ENCODE measurements at places on chromosomes 3 and 15.

- DNase-seq: peak; percentile 58
Measured at GRCh38 chr15:57375827-57376695, at the start of gene CGNL1. Gene CGNL1 (plus strand): TSS chr15:57376505. CDS start chr15:57438000, 61,495 bp downstream.

DNA sequence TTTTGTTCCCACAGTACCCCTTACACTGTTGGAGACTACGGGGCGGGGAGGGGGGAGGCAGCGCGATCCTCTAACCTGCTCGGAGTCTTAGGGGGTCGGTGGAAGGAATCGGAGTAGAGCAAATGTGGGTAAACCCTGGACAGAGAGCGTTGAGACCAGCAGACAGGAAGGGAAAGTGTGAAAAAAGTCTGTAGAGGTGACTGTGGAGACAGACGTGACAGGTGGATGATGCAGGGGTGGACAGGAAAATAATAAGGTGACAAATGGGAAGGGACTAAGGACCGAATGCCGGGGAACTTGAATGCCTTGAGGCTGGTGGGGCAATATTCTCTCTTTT lies 424 bp downstream of the EAF2 start:
- no peak for DNase-seq

- no peak for DNase-seq
Measured at GRCh38 chr15:41331281-41331680, 1.1 kb downstream of the OIP5 start.

GRCh38 chr3:146092230-146092629 lies 68.8 kb downstream of the PLOD2 start:
- no peak for DNase-seq

DNA sequence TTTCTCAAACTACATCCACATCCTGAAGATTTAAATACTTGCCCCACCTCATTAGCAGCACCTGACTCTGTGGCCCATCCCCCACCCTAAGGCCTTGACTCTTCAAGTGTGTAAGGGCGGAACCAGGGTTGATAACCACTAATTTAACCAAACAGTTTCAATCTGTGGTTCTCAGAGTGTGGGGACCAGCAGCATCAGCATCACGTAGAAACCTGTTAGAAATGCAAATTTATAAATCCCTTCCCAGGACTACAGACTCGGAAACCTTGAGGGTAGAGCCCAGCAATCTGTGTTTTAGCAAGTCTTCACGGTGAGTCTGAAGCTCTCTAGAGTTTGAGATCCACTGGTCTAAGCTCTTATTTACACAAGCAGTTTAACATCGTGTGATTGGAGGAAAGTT lies 12.4 kb downstream of the GNB4 start:
- DNase-seq: no peak

GRCh38 chr15:66154581-66154980 lies 99.0 kb downstream of the MEGF11 start:
- no peak for DNase-seq

GRCh38 chr15:99427668-99428361 lies 138.0 kb upstream of the MEF2A start:
- DNase-seq: no peak

DNA sequence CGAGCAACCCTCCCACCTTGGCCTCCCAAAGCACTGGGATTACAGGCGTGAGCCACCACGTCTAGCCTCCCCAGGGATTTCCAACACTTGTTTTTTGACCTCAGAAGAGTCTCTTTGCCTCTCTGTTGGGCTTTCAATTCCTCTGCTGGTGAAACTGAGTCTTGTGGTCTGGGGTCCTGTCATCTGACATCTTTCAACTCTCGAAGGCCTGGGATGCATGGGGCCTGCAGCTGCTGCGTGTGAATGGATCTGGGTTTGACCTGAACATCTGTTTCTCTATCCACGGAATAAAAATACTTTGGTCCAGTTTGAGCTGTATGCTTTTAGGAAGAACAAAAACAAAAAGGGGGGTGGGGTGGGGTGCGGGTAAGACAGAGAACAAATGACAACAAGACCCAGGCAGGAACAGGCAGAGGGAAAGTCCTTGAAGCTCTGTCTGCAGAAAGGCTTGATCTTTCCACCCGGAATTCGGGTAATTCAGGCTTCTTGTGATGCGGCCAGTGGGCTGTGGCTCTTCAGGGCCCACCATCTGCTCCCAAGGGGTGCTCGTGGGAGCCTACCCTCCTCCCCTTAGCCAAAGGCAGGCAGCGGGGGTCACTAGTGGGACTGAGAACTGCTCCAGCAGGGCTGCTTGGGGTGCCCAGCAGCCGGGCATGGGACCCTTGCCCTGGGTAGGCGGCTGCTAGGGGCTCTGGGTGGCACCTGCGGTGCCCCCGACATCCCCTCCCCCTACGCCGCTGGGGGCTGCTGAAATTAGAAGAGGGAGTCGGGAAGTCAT lies 71.5 kb downstream of the SLC12A8 start:
- no peak for DNase-seq

- DNase-seq: peak; percentile 22
Measured at GRCh38 chr3:122609798-122610559, 32.5 kb downstream of the PARP15 start.

DNA sequence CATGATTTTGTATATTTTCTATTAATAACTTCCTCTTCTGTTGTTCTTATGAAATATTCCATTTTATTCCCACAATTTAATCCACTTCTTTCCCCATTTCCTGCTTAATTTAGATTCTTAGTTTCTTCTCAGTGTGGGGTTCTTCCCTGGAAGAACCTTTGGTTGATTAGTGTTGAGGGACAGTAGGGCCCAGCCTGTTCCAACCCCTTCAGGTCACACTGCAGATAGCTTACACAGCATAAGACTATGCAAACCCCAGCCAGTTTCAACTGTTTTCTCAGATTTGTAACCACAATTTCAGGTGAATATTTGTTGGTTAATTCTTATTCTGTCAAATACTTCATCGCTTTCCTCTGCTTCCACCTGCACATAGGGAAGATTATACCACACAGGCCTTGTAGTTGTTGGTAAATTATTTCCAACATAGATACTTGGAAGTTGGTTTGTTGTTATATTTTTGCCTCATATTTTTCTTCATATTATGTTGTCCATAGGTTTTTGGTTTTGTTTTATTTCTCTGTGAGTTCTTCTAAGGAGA lies 34.7 kb downstream of the AADACL2 start:
- DNase-seq: no peak

- no peak for DNase-seq
Measured at GRCh38 chr3:128794067-128794768, 68.2 kb downstream of the RAB7A start.

DNA sequence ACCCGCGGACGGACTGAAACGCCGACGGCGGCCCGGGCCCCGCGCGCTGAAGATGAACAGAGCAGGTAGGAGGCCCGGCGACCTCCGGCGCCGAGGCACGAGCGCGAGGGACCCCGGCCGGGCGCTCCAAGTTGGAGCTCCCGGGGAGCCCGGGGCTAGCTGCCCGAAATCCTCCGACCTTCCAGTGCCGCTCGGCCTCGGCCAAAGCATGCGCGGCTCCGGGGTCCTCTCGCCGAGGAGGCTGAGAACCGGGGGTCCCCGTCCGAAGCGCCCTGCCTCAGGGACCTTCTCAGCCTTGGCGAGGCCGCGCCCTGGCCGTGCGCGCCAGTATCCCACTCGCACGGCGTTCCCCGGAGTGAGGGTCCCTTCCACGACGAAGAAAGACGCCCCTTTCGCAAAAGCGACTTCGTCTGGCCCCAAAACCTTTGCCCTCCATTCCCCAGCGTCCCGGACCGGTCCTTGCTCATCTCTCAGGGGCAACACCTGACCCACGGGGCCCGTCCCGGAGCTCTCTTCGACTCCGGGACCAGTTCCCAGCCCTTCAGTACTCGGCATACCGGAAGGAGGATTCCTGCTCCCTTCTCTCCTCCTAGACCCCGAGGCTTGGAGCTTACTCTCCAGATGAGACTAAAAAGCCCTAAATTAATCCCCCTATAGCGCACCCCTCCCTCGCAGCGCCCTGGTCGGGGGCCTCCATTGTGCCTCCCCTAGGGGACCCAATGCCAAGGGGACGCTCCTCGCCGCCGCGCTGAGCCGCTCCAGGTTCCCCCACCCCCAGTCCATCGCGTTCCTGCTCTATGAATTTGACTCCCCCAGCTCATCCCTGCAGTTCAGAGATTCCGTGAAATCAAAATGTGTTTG lies 7.7 kb upstream of the FGD5 start:
- no peak for DNase-seq

DNA sequence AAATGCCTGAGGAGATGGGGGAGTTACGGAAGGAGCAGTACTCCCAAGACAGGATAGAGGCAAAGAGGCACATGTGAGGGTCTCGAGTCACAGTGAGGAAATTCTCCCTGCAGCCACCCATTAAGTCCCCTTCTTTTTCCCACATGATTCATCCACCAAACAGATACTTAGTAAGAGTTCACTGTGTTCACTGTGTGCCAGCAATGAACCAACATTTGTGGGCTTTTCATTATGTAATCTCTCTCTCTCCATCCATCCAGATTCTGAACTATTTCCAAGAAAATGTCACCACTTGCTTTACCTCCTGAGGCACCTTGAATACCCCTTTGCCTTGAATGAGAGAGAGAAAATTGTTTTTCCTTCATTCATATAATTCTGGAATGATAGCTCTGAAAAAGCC lies 24.6 kb upstream of the LRRFIP2 start:
- no peak for DNase-seq

DNA sequence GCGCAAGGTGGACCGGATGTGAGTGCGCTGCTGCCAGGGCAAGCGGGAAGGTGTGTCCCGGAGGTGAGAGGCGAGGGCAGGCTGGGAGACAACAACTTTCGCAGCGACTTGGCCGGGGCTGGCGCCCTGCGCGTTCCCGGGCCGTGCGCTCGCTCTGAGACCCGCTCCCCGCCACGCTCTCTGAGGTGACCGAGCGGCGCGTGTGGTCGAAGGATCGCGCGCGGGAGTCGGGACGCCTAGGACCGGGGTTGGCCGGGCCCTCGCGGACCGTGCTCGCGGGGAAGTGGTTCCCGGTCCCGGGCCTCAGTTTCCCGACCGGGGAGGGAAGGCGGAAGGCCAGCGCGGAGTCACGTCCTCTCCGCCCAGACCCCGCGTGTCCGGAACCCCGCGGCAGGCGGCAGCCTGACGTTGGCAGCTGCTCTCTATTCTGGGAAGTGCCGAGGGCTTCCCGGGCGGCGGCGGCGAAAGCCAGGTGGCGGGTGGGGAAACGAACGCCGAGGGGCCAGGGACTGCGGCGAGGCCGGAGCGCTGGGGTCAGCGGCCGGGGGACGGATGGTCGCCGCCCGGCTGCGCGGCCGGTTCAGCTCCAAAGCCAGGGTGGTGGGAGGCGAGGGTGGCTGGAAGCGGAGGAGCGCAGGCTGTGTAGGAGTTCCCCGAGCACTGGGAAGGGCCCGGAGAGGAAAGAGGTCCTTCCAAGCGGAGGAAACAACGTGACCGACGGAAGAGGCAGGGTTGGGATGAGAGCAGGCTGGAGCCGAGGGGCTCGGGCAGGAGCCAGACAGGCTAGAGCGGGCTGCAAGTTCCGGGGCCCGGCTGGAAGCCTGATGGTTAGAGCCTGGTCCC lies 1.0 kb upstream of the IGF2BP2 start:
- DNase-seq: peak; percentile 81

GRCh38 chr15:57223345-57223744 lies 153.0 kb upstream of the CGNL1 start:
- DNase-seq: no peak

DNA sequence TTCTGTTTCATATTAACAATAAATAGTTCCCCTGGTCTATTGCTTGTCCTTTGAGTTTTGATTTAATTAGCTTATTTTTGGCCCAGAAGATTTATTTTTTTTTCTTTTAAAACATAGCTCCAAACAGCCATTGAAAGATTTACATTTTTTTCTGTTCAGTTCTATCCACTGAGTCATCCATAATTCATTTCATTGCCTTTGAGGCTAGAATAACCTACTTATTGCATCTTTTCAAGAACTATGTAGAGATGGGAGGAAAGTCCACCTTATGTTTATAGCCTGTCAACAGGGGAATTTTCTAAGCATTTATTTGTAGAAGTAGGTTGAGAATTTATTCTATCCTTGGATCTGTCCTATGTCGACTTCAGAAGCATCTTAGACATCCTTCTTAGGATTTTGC lies 53.4 kb upstream of the CHD2 start:
- no peak for DNase-seq

DNA sequence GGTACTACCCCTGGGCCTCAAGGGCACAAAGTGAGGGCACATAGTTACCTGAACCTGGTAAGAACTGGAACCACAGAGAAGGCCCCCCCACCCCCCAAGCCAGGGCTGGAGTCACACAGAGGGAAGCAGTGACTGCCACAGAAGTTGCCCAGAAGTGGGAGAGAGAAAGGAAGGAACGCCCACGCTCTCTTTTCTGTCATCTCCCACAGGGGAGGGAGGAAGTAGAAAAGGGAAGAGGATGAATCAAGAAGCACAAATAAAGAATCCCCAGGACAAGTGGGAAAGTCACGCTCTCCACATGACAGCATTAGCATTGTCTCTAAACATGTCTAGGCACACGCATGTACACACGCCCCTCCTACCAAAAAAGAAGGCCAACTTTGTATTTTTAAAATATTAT lies 114.7 kb upstream of the FRMD4B start:
- no peak for DNase-seq

- no peak for DNase-seq
Measured at GRCh38 chr3:12454816-12455121, 29.5 kb upstream of the TSEN2 start.

GRCh38 chr3:57978316-57978715 lies 29.9 kb upstream of the FLNB start:
- no peak for DNase-seq

Data from 8988T (cell line).